CD4-positive, alpha-beta T cell treated with Interleukin-4 for 1 hour (primary cell): ENCODE measurements at places on chromosomes 4 and X.

- peak; percentile 59 for DNase-seq
Observed at GRCh38 chrX:119273420-119274192, 37.5 kb downstream of the PGRMC1 start.

DNA sequence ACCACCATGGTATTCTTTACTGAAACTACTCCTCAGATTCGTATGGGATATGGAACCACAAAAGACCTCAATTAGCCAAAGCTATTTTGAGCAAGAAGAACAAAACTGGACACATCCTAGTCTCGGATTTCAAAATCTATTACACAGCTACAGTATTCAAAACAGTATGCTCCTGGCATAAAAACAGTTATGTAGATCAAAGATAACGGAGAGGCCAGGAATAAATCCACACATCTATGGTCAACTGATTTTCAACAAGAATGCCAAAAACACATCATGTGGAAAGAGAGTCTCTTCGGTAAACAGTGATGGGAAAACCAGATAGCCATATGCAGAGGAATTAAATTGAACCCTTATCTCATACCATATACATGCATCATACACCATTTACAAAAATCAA lies 155.3 kb downstream of the SPCS3 start:
- DNase-seq, result no peak

- DNase-seq, result no peak
Observed at GRCh38 chrX:69556060-69557011, 52.2 kb downstream of the NALF2 start.

DNA sequence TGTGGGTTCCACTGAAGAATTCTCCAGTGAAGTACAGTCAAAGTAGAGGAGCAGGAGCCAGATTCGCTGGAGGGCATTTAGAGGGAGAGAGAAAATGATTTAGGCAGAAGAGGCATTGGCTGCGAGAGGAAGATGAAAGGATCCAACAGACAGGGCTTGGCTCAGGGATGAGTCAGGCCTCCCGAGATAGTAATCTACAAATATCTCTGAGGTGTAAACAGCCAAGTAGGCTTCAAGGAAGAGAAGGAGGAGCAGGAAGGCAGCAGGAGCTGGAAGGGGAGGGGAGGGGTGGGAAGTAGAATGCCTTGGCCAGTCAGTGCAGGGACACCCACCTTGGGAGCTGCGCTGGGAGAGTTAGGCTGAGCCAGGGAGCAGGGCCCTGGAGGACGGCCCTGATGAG lies 55.5 kb downstream of the PJA1 start:
- DNase-seq, result no peak

DNA sequence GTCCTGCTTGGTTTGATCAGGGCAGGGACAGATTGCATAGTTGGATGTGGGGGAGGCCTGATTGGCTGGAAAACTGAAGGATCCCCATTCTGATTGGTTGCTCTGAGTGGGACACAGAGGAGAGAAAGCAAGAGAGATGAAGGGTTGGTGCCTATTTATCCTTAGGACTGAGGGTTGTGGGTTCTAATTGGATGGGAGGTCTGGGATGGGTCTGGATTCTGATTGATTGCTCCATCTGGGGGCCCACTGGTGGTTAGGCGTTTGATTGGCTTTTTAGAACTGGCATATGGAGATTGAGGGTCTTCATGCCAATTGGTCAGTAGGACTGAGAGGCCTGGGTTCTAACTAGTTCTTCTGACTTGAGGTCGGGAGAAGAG lies 644 bp upstream of the EBP start:
- no peak for DNase-seq

GRCh38 chr4:169677150-169677748 lies 56.9 kb downstream of the CLCN3 start:
- DNase-seq, result no peak

DNA sequence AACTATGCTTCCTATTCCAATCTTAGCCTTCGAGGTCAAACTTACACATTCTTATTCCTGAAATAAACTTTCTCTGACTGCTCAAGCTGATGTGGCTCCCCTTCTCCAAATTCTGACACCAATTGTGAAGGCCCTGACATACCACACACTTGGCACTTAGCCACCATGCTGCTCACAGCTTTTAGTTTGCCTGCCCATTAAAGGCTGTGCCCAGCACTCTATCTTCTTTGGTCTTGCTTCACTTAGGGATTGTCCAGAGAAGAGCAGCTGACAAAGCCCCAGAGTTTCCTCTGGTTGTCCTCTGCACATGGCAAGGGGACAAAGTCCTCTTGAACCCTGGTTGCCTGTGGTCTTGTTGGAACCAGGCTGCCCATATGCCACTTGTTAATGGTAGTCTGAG lies 126.1 kb downstream of the ARHGEF9 start:
- no peak for DNase-seq

DNA sequence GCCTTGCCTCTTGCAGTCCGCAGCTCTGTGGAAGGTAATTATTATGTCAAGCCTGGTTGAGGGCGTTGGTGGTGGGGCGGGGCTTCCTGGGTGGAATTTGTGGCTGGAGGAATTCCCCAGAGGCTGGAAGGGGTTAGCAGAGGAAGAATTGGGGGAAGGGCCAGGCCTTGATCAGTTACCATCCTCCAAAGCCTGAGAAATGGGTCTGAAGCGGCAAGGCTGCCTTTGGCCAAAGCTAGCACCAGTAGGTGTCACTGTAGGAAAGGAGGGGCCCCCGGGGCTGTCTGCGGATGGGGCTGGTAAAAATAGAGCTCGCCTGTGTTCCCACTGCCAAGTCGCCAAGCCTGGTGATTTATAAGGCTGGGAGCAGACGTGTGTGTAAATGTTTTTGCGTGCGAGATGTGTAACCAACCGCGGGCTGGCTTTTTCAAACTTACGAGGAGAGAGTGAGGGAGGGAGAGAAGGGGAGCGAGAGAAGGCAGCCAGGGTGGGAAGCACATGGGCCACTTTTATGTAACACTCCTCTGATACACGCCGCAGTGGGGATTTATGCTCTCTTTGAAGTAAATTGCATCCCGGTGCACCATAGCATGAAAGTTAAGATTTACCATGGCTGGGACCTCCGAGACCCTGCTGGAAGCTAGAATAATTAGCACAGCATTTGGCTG lies 367.0 kb downstream of the BCOR start:
- peak; percentile 57 for DNase-seq

DNA sequence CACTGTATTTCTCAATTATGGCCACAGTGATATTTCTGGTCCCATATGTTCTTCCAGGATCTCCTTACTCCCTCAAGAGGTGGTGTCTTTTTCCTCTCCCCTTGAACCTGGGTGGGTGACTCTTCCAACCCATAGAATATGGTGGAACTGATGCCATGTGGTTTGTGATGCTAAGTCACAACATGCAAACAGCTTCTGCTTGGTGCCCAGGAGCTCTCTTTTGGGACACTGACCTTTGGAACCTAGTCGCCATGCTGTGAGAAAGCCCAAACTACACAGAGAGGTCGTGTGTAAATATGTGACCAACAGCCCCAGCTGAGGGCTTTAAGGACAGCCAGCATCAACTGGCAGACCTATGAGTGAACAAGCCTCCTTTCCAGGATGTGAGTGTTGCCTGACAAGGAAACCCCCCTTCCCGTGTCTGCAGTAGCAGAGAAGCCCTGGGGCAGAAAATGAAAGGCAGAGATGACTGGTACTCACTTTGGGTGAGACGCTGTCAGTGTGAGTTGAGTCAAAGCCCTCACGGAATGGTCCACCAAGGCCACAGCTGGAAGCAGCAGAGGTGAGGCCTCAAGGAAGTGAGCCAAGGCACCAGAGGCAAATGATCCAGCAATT lies 223.4 kb downstream of the BCOR start:
- DNase-seq, result peak; percentile 19

GRCh38 chrX:119218198-119218597 lies 17.9 kb upstream of the PGRMC1 start:
- DNase-seq, result no peak

DNA sequence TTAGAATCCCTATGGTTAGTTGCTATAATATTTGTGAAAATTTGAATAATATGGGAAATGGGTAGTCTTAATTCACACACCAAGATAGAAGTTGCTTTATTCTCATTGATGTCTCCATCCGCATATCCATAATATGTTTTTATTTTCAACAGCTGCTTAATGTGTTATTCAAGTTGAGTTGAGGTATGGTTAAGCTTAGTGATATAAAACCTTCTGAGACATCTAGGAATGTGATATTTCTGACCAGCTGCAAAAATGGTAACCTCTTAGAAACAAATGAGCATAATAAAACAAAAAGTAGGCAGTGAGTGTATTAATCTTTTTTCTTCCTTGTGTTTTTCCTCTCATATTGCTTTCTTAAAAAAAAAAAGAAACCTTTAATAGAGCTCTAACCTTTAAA lies 172.9 kb downstream of the TENM3 start:
- DNase-seq, result no peak

DNA sequence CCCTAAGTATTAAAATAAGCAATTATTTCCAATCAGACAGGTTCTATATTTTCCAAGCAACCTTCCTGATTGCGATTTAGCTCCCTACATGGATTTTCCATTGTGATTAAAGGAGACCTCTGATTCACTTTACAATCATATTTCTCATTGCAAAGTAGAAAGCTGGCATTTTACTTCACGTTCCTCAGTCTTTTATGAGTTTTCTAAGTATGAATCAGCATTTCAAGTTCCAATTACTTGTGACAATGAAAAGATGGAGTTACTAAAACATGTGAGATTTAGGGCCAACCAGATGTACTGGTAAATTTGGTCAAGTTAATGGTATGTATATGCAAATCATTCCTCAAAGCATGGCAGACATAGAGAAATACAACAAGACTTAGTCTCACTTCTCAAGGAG lies 206.2 kb downstream of the KCNIP4 start:
- no peak for DNase-seq

GRCh38 chr4:66376921-66377320 lies 706.6 kb upstream of the EPHA5 start:
- no peak for DNase-seq

GRCh38 chr4:26173619-26174018 lies 147.2 kb upstream of the RBPJ start:
- no peak for DNase-seq
